ENCODE measurements at places on chromosomes 16 and 17.

DNA sequence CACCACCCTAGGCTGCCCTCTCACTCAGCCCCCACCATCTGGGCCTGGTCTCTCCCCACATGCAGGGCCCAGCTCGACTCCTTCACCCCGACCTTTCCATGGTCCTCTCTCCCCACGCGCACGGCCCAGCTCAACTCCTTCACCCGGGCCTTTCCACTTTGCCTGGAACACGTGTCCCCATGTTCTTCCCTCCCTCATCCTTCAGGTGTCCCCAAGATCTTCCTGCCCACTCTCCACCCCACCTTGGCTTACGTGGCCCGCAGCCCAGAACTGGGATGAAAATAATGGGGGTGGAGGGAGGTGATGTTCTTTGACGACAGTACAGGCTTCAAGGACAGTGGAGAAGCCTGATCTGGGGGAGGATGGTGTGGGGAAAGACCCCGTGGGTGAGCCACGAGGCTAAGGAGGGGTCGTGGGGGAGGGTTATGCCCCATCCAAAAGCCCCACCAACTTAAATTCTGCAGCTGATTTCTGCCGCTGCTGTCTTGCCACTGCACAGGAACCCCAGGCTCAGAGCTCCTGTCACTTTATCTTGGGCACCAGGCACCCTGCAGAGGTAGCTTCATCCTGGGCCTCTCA lies 9.9 kb upstream of the MEAK7 start:
- no peak for DNase-seq

DNA sequence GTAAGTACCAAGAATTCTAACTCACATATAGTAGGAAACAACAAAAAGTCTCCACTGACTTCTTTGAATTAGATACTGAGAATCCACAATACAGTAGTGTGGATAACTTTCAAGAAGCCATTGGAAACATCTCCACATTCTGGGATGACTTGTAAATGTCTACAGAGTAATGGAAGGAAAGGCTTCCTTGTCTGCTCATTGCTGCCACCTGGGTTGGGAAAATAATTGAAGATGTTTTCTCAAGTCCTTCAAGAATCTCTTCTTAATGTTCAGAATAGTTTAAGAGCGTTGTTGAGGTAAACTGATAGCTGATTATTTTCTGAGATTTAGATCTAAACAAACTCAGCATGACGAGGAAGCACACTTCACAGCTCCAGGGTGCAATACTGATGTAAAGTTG lies 14.0 kb downstream of the CPSF4L start:
- no peak for DNase-seq

- no peak for DNase-seq
Measured at GRCh38 chr17:2055292-2056205, 646 bp downstream of the HIC1 start.

GRCh38 chr17:79986411-79987186 lies 49.1 kb downstream of the TBC1D16 start:
- no peak for DNase-seq

DNA sequence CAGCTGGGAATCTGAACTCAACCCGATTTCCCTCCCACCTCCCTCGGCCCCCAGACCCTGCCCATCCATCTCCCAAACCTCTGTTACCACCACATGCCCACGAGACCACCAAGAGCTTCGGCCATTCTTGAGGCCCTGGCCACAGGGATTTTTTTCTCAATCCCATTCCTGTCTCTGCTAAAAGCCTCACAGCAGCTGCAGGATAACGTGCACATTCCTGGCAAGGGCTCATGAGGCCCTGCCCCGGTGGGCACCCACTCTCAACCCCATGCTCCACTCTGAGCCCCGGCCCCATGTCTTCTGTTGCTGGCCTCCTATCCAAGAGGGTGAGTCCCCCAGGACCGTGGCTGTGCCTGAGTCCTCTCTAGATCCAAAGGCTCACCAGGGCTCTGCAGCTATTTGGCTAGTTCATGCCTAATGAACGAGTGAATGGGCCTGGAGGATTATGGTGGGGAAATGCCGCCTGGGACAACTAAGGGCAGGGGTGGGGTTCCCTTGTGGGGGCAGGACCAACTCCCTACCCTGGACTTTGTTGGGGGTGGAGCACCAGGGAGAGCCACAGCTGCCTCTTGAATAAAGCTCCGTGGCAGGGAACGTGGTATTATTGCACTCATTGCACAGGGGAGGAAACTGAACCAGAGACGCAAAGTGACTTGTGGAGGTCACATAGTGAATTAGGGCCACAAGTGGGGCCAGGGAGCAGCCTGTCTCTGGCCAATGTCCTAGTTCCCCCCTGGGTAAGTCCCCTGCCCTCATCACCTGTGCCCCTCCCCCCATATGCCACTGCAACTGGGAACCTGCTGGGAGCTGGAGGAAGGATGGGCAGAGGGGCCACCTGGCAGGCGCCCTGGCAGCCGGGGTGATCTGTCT lies 113.8 kb upstream of the SMURF2 start:
- no peak for DNase-seq
